Aorta (tissue), 5 donors: ENCODE measurements at places on chromosomes 11 and 22. TPM values are rescaled to one million over a fixed set of nuclear protein-coding genes. Genes with fewer than 3 reads are reported as not detected.

- H3K27me3 ChIP-seq: no peaks in the 10 kb centered on the region
- H3K4me3 ChIP-seq: no peak overlapping the region
- H3K27ac ChIP-seq: no peak overlapping the region
- no peaks in the 10 kb centered on the region for H3K36me3 ChIP-seq
These were observed 57.5 kb downstream of the ABTB2 start for GRCh38 chr11:34300026-34300925.

- no peak overlapping the region for H3K4me3 ChIP-seq
- no peak overlapping the region for H3K27ac ChIP-seq
- no peaks in the 10 kb centered on the region for H3K36me3 ChIP-seq
- no peaks in the 10 kb centered on the region for H3K4me1 ChIP-seq
These were observed 33.8 kb upstream of the SPON1 start for GRCh38 chr11:13928566-13929251.

DNA sequence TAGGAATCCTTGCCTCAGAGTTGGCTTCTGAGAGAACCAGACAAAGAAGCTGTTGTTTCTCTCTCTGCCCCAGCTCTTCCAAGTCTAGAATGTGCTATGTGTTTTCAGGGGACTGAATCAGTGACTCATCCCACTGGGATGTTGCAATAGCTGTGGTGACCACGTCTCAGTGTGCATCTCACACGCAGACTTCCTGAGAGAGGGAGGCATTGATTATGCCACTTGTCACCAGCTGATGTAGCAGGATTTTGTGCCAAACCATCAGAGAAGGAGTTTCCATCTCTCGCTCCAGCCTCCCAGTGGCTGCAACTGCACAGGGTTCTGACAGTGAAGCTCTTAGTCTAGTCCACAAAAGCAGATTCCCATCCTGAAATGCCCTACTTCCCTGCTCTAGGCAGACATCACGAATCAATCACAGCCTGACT, 455.8 kb downstream of the MIAT start:
- H3K4me3 ChIP-seq: no peak overlapping the region
- H3K36me3 ChIP-seq: no peaks in the 10 kb centered on the region
- peak; percentile 88 for DNase-seq
- no peaks in the 10 kb centered on the region for H3K27me3 ChIP-seq

DNA sequence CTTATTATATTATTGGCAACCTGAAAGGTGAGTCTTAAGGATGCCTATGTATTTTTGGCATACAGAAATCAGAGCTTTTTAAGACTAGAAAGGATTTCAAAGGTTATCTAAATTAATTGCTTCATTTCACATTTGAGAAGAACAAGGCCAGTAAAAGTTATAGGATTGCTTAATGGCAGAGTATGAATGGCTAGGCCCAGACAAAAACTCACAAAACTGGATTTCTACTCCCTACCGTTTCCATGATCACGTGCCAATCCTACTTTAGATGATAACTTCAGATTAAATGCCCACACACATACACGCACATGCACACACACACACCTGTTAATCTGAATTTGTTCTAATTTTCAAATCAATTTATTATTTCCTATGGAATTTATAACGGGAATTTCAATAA, 1.8 kb upstream of the PDE3B start:
- DNase-seq: no peak
- no peak overlapping the region for H3K4me3 ChIP-seq
- peaks cover 5% of the 10 kb centered on the region for H3K4me1 ChIP-seq
- H3K27me3 ChIP-seq: no peaks in the 10 kb centered on the region

The OR52E8 gene
- not detected for total RNA-seq

The SCGB1A1 gene
- total RNA-seq: not detected

The MS4A4E gene
- 15.5 TPM for total RNA-seq

The PNPLA5 gene
- not detected for total RNA-seq

- H3K36me3 ChIP-seq: no peaks in the 10 kb centered on the region
- H3K4me1 ChIP-seq: no peaks in the 10 kb centered on the region
- H3K27me3 ChIP-seq: no peaks in the 10 kb centered on the region
- H3K4me3 ChIP-seq: no peak overlapping the region
These were observed 9.5 kb downstream of the CHORDC1 start for GRCh38 chr11:90213322-90213721.

DNA sequence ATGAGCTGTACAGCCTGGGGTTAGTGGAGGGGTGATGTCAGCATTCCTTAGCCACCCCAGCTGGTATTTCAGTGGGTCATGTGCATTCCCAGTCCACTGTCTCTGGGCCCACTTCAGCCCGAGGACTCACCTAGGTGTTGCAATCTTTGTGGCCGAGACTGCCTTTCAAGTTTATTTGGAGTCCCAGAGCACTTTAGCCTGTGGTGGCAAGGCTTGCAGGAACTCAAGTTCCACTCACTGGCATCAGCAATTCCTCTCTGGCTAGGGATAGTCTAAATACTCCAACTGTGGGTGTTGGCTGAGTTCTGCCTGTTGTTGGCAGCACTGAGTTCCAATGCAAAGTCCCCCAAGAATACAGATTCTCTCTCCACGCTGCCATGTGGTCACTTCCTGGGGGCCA, 191.6 kb upstream of the PGR start:
- no peak overlapping the region for H3K27ac ChIP-seq
- H3K4me3 ChIP-seq: no peak overlapping the region
- H3K36me3 ChIP-seq: no peaks in the 10 kb centered on the region
- DNase-seq: no peak

DNA sequence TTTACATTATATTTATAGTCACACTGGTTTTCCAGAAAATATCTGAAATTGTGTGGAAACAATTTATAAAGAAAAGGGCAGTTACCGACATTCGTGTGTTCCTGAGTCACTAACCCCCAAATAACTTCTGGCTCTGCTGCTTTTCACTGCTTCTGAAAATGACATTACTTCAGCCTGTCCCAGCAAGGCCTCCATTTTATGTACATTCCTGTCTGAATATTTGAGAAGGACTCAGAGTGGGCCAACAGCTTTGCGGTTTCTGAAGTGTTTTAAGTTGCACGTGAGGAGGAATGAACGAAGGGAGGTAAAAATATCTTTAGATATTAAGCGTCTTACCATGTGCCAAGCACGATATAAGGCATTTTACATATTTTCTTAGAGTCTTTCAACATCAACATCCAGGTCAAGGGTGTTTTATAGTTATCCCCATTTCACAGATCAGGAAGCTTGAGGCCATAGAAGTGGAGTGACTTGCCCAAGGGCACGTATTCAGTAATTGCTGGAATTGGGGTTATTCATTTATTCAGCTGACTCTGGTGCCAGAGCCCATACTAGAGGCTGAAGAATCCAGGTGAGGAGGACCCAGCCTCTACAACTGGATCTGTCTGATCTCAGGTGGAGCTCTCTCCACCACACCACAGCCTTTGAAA, 30.8 kb upstream of the WNT11 start:
- no peak for DNase-seq
- H3K4me1 ChIP-seq: no peaks in the 10 kb centered on the region
- H3K4me3 ChIP-seq: no peak overlapping the region

DNA sequence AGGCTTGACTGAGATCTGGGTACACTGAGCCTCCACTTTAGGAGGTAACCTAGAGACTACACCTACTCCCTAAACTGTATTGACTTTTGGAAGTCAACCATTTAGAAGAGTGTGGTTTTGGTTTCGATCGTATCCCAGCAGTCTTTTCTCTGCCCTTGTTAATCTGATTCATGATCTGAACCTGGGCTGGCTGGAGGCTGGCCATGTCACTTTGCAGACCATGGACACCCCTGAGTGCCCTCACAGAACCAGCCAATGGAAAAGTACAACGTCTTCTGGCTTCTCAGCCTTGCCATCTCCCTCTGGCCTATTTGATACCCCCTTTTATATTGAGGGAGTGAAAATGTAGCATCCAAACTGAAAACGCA, 10.8 kb downstream of the EHF start:
- no peak overlapping the region for H3K27ac ChIP-seq
- no peak for DNase-seq
- H3K27me3 ChIP-seq: no peaks in the 10 kb centered on the region
- H3K36me3 ChIP-seq: no peaks in the 10 kb centered on the region
- H3K4me1 ChIP-seq: no peaks in the 10 kb centered on the region

The WBP2NL gene
- 2.9 TPM for total RNA-seq

DNA sequence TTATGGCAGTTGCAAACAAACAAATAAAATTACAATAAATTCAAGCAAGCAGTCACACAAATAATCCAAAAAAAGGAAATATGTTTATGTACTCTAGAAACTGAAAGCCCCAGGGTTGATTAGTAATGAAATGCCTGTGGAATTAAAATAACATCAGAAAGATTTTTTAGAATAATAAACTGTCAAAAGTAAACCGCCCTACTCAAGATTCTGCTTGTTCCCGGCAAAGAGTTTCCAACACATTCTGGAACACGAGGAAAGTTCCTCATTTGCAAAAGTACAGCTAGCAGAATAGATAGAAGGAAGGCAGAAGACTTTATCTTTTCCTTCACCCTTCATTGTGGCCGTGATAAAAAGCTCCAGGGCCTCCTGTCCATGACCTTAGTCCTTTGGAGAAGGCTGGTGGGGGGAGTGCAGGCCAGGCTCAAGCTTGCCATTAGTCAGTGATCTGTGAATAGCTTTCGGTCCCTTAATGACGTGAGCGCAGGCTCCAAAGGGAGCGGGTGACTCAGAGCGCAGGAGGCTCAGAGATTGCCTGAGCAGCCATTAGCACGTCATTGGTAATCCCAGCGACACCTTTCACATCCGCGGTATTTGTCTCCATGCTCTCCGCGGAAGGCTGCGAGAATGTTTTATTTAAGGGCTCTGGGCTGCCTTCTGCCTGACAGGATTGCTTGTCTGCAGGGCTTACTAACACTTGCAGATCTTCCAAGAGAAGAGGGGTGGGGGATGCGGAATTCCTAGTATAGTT, 458.3 kb downstream of the METTL15 start:
- peak overlapping the region; percentile 32 for H3K4me3 ChIP-seq
- no peaks in the 10 kb centered on the region for H3K4me1 ChIP-seq
- no peaks in the 10 kb centered on the region for H3K36me3 ChIP-seq
- H3K27me3 ChIP-seq: no peaks in the 10 kb centered on the region
- peak; percentile 93 for DNase-seq

- H3K27me3 ChIP-seq: no peaks in the 10 kb centered on the region
- no peak overlapping the region for H3K27ac ChIP-seq
- no peaks in the 10 kb centered on the region for H3K36me3 ChIP-seq
- no peak for DNase-seq
These were observed 274.7 kb downstream of the MN1 start for GRCh38 chr22:27526901-27527300.

- H3K4me3 ChIP-seq: no peak overlapping the region
- H3K36me3 ChIP-seq: no peaks in the 10 kb centered on the region
- H3K27ac ChIP-seq: no peak overlapping the region
- no peaks in the 10 kb centered on the region for H3K27me3 ChIP-seq
These were observed 33.5 kb upstream of the RASL10A start for GRCh38 chr22:29348956-29349355.

- H3K4me3 ChIP-seq: no peak overlapping the region
- peaks cover 1% of the 10 kb centered on the region for H3K4me1 ChIP-seq
- H3K36me3 ChIP-seq: no peaks in the 10 kb centered on the region
- no peak overlapping the region for H3K27ac ChIP-seq
These were observed 17.6 kb upstream of the CLPB start for GRCh38 chr11:72451831-72452376.

DNA sequence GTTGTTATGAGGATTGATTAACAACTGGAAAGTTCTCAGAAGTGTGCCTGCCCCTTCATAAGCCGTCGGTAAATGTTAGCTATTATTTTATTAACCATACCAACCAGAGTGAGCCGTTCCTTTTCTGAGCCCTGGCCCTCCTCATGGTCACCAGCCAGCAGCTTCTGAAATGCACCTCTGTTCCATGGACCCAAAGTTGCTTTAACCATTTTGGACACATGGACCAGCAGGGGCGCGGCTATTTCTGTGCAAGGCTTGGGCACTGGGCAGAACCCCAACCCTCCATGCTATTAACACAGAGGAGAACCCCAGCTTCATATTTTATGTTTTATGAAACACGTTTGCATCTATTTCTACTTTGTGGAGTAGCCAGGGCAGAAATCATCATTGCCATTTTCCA, 18.6 kb upstream of the SCGB1A1 start:
- H3K4me1 ChIP-seq: no peaks in the 10 kb centered on the region
- no peak overlapping the region for H3K4me3 ChIP-seq
- no peaks in the 10 kb centered on the region for H3K27me3 ChIP-seq
- DNase-seq: no peak
- peak overlapping the region; percentile 54 for H3K27ac ChIP-seq

- no peaks in the 10 kb centered on the region for H3K4me1 ChIP-seq
- no peaks in the 10 kb centered on the region for H3K36me3 ChIP-seq
- no peak overlapping the region for H3K4me3 ChIP-seq
- H3K27me3 ChIP-seq: no peaks in the 10 kb centered on the region
- no peak overlapping the region for H3K27ac ChIP-seq
These were observed 57.1 kb upstream of the TCF20 start for GRCh38 chr22:42327462-42328129.

- no peaks in the 10 kb centered on the region for H3K27me3 ChIP-seq
These were observed 115.1 kb upstream of the RASSF10 start for GRCh38 chr11:12893787-12894672.

- H3K4me3 ChIP-seq: no peak overlapping the region
- H3K4me1 ChIP-seq: peaks cover 6% of the 10 kb centered on the region
- no peaks in the 10 kb centered on the region for H3K36me3 ChIP-seq
- no peaks in the 10 kb centered on the region for H3K27me3 ChIP-seq
- H3K27ac ChIP-seq: peak overlapping the region; percentile 71
- no peak for DNase-seq
These were observed 245.6 kb downstream of the BLID start for GRCh38 chr11:121870206-121871045.

DNA sequence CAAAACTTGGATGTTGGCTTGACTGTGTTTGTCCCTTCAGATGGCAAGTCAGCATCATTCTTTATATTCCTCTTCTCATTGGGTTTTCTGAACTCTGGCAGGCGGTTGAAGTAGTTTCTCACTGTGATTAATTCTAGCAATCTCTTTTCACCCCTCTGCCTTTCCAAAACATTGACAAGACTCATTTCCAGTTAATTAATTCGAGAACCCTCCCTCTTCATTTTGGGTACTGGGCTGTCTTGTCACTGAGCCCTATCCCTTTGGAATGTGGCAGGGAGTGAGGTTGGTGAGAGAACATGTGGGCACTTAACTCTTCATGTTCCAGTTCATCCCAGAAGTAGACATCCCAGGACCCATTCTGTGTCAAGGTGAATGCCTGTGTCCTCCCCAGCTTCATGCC, 133.0 kb downstream of the WNT7B start:
- H3K27ac ChIP-seq: no peak overlapping the region
- no peaks in the 10 kb centered on the region for H3K4me1 ChIP-seq
- no peaks in the 10 kb centered on the region for H3K36me3 ChIP-seq
- no peak for DNase-seq

DNA sequence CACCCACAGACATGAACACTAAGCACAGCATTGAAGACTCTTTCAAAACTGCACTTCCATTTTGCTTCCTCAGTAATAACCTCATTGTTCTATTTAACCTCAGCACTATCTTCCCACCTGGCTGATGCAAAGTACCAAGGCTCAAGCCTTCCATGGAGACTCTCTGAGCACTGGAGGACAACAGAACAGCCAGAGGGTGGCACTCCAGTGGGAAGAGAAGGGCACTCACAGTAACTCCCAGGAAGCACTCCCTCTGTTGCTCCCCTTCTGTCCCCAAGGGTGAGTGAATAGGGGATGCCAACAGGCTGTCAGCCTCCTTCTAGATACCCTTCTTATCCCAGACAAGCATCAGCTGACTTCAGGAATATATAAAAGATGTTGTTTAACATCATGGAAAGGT, 3.5 kb downstream of the ME3 start:
- no peak for DNase-seq
- H3K4me3 ChIP-seq: no peak overlapping the region
- H3K4me1 ChIP-seq: no peaks in the 10 kb centered on the region

The LRRC75B gene
- total RNA-seq: 15.0 TPM
